GM04504 (cell line): ENCODE measurements at places on chromosomes 12 and 14.

GRCh38 chr12:21566907-21567394 lies 37.7 kb downstream of the GYS2 start:
- DNase-seq = no peak

DNA sequence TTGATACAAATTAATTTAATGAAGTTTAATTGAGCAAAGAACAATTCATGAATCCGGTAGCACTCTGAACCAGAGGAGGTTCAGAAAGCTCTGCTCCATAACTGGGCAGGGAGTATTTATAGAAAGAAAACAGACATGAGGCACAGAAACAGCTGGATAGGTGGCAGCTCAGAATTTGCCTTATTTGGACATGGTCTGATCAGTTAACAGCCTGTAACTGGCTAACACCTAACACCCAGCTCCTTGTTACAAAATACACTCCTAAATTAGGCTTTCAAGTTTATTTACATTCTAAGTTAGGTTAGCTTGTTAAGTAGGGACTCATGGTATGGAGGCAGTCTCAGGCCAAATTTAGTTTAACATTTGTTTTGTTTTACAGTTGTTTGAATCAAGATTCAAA lies 67.8 kb upstream of the TMCC3 start:
- DNase-seq = no peak

DNA sequence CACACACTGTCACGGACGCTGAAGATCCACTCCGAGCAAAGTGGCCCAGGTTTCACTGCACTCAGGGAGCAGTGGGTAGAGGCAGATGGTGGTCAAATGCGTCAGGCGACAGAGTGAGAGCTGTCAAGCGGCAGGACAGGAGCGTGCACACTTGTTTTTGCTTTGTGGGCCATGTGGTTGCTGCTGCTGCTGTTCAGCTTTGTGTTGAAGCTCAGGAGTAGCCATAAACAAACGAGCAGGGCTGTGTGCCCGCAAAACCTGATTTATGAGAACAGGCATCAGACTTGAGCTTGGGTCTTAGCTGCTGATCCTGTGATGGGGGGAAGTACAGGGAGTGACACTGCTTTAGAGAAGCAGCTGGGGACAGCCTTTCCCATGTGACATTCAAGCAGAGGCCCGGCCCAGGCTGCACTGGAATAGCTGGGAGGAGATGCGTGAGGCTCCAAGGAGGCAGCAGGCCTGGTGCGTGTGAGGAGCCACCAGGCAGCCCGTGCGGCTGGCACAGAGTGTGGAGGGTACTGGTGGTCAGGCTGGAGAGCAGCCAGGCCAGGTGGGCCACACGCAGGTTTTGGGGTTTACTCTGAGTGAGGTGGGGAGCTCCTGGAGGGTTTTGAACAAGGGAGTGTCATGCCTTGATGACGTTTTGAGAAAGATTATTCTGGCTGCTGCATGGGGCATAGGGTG lies 31.1 kb upstream of the ASPG start:
- DNase-seq = no peak

DNA sequence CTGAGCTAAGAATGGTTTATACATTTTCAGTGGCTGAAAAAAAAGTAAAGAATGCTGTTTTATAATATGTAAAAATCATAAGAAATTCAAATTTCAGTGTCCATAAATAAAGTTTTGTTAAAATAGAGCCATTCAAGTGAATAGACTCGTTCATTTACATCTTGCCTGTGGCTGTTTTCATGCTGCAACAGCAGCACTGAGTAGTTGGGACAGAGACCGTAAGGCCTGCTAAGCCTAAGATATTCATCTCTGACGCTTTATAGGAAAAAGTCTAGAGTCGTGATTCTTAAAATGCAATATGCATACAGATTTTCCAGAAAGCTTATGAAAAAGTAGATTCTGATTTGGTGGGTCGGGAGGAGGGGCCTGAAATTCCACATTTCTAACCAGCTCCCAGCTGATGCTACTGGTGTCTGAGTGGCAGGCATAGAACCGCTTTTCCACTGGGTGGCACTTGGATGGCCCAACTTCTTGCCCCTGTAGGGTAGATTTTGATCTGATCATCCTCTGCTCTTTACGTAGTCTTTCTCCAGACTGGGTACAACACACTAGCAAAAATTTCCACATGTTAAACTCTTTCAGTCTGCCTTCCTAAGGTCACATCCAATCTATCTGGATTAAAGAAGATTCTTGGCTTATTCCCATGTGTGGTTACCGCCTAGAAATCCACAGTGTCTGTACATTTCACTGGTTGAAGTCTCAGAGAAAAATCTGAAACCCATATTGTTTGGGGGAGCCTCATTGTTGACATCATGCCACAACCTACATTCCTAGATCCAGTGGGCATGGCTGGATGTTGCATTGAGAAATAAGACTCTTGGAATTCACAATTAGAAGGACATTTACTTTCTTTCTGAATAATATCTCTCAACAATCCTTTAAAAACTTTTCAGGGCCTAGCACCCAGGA lies 151.2 kb downstream of the C12orf75 start:
- no peak for DNase-seq

DNA sequence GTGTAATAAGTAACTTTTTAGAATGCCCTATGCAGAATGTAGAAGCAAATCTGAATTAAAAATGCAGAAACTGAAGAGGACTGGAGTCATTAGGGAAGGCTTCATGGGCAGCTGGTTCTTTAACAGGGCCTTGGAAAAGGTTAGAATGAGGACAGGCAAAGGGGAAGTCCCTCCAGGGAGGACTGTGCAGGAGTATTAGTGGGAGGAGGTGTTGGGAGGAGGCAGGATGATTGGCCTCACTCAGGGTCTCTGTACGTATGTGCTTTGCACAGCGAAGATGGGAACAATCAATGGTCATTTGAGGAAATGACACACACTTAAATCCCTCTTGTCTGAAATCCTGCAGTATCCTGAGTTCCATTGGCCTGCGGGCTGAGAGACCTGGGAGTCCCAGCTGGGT lies 119.7 kb downstream of the PTCSC3 start:
- no peak for DNase-seq

DNA sequence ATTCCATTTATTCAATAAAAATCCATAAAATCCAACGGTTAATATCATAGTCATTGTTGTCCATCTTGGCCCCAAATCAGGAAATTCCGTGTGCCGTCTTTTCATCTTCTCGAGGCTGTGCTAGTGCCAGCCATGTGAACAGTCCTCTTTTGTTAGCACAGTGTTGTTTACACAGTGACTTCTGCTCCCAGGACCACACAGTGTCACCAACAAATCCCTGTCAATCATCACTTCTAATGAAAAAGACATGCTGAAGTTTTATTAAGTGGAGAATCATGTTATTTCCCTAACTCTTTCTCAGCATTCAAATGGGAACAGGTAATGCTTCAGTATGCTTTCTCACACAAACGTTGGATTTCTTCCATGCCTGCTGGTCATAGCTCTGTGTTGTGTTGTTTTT lies 1.9 kb upstream of the SLCO1A2 start:
- no peak for DNase-seq

DNA sequence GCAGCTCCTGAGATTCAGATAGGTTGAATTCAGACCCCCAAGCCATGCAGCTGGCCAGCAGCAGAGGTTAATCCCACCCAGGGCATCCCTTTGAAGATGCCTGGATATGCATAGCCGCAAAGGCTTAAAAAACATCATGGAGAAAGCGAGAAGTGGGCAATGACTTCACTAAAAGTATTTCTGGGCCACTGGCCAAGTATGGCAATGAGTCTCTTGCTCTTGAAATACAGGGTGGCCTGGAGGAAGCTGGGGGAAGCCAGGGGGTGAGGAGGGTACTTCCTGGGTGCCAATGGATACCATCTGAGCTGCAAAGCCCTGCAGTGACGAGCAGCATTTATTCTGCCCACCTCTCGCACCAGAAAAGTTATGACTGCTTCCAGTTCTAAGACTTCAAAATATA lies 539.3 kb upstream of the TBX3 start:
- DNase-seq = peak; percentile 44

GRCh38 chr14:40618225-40618898 lies 988.3 kb upstream of the LRFN5 start:
- DNase-seq = no peak

- DNase-seq = no peak
Measured at GRCh38 chr14:55053018-55053417, 1.6 kb downstream of the MAPK1IP1L start.

GRCh38 chr12:52390739-52391617 lies 5.5 kb upstream of the KRT84 start:
- peak; percentile 12 for DNase-seq
